ENCODE measurements at places on chromosomes 7 and 10.

DNA sequence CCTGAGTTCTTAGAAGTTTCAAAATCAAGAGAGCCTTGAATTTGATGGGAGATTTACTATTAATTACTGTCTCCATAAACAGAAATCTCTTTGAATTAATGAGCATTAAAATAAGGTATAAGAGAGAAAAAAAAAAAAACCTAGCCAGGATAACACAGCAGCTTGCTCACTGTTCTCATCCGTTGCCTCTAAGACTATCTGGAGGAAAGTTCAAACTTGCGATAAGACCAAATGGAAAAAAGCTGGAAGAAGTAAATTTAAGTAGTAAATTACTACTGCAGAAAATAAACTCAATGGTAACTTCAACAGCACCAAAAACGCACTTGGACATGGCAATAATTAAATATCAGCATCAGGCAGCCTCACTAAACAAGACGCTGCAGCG, 36.7 kb downstream of the GNA12 start:
- DNase-seq, result no peak

- peak; percentile 15 for DNase-seq
Observed at GRCh38 chr7:129401228-129401966, 32.8 kb upstream of the STRIP2 start.

DNA sequence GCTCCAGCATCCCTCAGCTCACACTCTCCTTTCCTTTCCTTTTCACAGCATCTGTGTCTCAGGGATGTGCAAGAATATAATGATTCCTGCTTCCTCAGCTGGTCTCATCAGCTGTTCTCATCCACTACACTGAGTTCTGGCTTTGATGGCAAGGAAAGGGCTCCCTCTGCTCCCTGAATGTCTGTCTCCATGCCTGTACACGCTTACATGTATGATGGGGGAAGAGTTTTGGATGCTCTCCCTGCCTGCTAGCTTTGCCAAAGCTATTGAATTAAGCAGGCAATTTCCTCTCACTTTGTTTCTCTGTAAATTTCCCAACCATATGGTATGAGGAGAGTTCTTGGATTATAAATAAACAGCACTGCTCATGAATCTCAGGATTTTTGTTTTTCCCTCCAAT, 254.5 kb downstream of the SORCS3 start:
- no peak for DNase-seq

DNA sequence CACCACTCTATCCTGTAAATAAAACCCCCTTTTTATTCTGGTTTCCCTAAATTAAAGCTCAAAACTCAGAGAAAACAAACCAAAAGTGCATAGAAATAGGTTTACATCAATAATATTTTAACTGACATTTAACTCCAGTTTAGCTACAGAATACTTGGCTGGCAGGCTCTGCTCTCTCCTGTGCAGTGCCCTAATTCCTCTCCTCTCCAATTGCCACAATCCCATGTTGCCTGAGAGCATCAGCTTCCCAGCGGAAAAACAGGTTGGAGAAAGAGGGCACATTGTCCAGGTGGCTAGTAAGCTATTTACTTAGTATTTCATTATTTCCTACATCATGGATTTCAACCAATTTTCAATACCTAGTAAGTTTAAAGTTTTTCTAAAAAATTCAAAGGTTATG, 8.7 kb downstream of the SEMA3E start:
- no peak for DNase-seq

DNA sequence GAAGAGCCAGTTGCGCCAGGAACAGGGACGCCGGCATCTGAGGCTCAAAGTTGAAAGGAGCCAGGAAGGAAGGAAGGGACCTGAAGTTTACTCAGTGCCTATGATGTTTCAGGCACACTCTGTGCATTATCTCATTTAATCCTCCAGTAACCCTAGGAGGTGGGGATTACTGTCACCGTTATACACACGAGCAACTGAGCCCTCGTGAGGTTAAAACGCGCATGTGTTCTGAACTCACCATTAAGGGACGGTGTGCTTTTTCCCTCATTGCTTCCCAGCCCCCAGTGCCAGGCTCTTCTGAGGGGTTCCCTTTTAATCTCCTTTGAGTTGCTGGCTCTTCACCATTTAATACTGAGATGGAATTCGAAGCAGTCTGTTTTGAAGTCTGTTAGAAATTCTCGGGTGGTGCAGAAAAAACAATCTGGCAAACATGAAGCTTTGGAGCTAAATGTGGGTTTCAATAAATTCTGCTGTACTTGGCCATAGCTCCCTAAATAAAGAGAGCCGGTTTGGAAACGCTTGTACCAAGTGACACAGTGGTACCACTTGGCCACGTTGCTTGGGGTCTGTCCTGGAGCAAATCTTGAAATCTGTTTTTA, 102.2 kb downstream of the TAX1BP1 start:
- no peak for DNase-seq

DNA sequence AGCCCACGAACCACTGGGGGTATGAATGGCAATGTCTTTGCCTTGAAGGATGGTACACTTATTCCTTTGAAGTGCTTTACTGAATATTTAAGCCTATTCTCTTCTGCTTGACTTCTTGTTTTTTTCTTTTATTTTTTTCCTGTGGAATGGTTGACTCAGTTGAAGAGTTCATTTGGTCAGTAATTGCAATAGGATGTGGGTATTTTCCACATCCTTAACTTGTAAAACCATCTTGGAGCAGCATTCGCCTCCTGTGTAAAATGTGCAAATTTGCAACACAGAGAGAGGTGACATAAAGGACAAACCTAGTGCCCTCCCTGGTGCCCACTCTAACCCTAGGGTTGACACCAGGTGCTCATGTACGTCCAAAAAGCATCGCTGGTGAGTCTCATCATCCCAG, 347.0 kb downstream of the GATA3 start:
- no peak for DNase-seq

DNA sequence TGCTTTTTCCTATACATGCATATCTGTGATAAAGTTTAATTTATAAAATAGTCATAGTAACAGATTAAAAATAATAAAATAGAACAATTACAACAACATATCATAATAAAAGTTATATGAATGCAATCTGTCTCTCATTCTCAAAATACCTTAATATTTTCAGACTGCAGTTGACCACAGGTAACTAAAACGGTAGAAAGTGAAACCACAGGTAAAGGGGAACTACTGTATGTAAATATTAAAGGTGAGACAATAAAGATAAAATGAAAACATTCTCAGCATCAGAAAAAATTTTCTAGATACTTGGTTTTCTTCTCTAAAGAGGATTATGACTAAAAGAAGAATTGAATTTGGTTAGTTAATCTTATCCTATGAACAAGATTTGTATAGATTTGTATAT, 6.0 kb downstream of the FKBP14 start:
- no peak for DNase-seq

- no peak for DNase-seq
Observed at GRCh38 chr10:84360637-84361365, 32.4 kb downstream of the CCSER2 start.

DNA sequence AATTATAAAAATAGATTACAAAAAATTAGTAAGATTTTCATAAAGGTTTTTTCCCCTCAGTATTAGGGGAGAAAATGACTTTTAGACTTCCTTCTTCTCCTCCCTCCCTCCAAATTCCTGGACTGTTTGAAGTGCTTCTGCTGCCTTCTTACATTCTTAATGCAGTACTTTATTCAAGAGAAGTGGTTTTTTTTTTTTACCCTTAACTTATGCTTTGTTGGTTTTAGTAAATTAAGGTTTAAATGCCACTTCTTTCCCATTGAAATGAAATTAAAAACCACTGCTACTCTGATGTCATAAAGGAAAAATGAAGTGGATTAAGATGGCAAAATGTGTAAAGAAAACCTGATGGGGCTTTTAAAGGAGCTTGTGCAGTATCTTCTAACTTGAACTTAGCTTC, 140.7 kb downstream of the VTI1A start:
- DNase-seq, result no peak

DNA sequence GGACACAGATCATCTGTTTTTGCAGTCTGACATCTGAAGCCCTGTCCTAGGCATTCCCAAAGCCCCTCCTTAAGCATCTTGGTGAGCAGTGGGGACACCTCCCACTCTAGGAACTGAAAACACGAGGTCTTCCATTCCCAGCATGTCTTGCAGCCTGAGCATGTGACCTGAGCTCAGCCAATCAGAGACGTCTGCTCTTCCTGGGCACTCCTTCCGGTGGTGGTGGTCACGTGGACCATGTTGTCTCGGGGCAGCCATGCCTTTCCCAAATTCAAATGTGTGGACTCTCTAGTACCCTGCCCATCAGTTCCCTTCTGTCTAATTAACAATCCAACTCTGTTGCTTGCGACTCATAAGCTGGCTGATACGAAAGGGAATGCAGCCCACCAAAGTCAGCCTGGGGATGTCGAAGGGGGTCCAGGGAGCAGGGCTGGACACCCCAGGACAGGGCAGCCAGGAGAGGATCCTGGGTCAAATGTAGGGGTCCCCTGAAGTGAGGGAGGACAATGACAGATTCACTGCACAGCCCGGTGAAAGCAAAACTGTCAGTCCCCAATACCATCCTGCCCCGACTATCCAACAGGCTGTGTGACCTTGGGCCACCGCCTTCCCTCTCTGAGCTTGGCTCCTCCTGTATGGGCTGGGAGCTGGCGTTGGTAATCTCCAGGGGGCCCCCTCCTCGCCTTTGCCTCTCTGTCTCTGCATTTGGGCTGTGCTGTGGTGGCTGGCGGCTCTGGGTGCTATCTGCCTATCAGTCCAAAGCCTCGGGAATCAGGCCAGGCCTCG, 57.4 kb upstream of the BAIAP2L1 start:
- DNase-seq, result no peak

GRCh38 chr10:99425204-99425603, 5.2 kb downstream of the GOT1 start:
- DNase-seq, result no peak

DNA sequence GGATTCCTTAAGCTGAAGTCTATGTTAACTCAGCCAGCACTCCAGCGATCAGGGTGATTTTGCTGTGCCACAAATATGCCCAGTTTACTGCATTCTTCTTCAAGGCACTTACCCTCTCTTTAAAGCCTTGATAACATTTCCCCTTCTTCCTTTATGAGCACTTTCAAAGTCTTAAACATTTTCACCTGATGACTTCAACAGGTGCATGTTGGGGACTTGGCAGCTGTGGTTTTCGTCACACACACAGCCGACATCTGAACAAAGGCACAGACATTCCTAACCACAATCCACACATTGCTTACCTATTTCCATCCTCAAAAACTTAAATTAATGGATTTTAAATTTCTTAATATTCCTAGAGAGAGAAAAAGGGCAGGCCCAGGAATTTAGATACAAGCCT, 331.5 kb downstream of the CRPPA start:
- no peak for DNase-seq

- no peak for DNase-seq
Observed at GRCh38 chr7:157158400-157158799, 19.7 kb downstream of the UBE3C start.

GRCh38 chr10:79053081-79053434, 15.7 kb upstream of the ZMIZ1 start:
- no peak for DNase-seq

GRCh38 chr7:133359449-133359848, 106.6 kb downstream of the EXOC4 start:
- no peak for DNase-seq

DNA sequence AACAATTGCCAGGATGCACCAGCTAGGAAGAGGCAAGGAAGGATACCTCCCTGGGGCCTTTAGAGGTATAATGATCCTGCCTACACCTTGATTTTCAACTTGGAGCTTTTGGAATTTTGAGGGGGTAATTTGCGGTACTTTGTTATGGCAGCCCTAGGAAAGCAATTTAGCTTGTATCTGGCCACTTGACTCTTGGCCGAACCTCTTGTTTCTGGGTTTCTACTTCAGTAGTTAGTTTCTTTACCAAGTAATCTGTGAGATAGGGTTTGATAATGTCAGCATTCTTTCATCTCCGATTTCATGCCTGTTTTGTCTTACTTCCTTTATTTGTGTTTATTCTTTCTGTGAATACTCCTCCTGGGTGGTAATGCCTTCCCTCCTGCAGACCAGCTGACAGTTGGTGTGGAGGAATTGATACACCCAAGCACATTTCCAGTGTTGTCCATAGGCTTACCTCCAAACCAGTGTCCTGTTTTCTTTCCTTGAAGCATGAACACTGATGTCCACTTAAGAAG, 163.7 kb downstream of the SND1 start:
- DNase-seq, result no peak

DNA sequence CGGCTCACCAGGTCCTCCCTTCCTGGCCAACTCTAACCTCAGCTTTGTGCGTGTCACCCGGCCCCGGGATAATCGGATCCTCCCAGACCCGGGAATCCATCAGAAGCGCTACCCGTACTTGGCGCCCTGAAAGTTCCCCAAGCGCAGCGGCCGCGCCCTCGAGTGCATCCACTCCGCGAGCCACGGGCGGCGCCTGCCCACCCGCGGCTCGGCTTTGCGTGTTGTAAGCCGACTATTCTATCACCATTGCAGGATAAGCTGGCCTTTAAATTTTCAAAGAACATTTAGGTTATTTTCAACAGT, 35.7 kb upstream of the EBLN1 start:
- DNase-seq, result peak; percentile 55

DNA sequence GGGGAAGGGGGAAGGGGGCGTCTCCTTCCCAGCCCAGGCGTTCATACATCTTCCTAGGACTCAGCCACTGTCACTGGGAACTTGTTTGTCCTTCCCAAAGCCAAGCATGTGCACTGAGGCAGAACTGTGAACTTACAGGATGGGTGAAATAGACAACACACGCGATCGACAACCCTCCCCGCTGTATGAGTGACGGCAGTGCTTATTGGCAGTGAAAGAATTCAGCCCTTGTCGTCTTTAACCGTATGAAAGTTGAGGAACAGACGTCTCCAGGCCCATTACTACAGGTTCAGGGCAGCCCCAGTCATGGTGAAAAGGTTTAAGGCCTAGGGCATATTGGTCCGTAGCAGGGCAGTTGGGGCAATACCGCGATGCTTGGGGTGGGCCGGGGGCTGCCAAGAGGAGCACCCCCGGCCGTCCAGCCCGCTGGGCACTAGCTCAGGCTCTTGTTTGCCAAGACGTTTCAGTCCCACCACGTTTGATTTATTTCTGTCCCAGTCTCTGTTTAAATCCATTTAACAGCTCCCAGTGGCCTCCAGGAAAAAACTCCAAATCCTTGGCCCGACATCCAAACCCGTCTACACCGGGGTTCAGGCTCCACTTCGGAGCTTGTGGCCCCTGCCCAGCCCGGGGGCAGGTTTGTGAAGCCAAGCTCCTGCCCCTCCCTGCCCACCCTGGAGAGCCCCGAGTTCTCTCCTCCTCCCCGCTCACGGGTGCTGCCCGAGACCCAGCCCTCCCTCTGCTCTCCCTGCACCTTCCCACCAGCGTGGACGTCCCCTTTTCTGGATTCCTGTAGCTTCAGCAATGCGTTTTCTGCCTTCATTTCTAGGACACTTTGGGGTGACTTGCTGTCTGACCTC, 159.8 kb downstream of the DNAJB6 start:
- no peak for DNase-seq

DNA sequence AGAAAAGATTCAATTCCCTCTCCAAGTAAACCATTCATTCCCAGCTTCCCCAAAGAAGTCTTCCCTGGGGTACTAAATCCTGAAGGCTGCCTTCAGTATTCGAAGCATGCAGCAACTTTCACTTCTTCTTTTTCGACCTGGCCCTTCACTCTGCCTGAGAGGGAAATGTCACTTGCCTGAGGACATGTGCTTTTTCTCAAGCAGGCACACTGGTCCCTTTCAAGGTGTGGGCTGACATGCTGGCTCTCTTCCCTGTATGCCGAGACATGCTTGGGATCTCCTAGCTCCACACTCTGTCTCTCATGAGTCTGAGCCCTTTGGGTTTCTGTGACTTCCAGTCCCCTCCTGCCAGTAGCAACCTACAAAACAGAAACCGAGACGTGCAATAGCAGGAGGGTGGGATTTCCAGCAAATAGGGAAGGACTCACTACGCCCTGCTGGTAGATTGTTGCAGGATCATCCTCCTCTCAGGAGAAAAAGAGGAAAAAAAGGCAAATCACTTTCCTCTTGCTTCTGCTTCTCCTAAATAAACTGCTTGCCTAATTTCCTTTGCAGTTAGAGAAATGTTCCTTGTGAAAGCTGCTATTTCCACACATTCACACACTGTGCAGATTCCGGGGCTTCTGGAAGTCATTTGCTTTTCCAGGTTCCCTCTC, 33.5 kb downstream of the FIGNL1 start:
- no peak for DNase-seq

Measured in CD4-positive, alpha-beta T cell treated with Interleukin-1 beta for 1 hour (primary cell).